CD4-positive, alpha-beta T cell treated with Interferon alpha-2 for 1 hour (primary cell): ENCODE measurements at places on chromosomes 4 and X.

GRCh38 chr4:37745946-37746345, 59.8 kb upstream of the RELL1 start:
- no peak for DNase-seq

- DNase-seq: no peak
Observed at GRCh38 chr4:168908093-168908492, 102.0 kb downstream of the CBR4 start.

GRCh38 chr4:38109896-38110295, 149.7 kb downstream of the PTTG2 start:
- DNase-seq: no peak

DNA sequence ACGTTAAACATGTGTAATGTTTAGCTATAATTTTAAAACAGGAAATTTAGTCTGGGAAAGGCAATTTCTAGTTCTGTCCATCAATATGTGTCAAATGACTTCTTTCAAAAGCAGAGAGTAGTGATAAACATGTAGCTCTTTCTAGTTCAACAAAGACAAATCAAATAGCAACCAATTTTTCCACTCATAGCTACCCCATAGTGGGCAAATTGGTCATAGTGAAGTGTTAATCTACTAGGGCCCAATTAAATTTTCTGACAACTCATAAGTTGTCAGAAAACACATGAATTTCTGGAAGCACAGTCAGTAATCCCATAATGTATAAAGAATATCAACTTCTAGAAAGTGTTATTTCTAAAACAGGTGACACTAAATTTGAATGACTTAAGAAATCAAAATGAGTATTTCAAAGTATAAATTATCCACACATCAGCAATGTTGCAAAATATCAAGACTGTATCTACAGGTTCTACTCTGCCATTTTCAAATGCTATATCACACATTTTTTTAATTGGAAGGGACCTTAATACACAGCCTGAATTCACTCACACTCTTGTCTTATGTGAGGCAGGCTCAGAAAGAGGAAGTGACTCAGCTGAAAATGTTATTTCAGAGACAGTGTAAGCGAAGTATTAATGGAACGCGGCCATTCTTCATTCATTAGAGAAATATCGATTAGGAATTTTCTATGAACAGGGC, 7.7 kb downstream of the OCIAD2 start:
- DNase-seq: no peak

DNA sequence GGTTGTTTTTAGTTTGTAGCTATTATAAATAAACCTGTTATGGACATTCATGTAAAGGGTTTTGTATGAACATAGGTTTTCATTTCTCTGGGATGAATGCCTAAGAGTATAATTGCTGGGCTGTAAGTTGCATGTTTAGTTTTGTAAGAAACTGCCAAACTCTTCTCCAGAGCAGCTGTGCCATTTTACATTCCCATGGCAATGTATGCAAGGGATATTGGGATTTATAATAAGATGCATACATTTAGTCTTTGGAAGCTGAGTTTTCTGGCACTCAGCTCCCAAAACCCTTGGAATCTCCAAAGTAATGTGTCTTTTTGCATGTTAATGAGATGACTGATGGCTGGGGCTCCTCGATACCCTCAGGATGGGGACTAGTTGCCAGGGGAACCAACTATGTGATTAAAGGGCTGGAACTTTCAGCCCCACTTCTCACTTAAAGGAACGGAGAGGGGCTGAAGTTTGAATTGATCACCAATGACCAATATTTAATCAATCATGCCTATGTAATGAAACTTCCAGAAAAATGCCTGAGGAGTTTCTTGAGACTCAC, 44.0 kb downstream of the SERTM2 start:
- no peak for DNase-seq

- no peak for DNase-seq
Observed at GRCh38 chrX:134604701-134605311, 53.5 kb downstream of the PLAC1 start.

DNA sequence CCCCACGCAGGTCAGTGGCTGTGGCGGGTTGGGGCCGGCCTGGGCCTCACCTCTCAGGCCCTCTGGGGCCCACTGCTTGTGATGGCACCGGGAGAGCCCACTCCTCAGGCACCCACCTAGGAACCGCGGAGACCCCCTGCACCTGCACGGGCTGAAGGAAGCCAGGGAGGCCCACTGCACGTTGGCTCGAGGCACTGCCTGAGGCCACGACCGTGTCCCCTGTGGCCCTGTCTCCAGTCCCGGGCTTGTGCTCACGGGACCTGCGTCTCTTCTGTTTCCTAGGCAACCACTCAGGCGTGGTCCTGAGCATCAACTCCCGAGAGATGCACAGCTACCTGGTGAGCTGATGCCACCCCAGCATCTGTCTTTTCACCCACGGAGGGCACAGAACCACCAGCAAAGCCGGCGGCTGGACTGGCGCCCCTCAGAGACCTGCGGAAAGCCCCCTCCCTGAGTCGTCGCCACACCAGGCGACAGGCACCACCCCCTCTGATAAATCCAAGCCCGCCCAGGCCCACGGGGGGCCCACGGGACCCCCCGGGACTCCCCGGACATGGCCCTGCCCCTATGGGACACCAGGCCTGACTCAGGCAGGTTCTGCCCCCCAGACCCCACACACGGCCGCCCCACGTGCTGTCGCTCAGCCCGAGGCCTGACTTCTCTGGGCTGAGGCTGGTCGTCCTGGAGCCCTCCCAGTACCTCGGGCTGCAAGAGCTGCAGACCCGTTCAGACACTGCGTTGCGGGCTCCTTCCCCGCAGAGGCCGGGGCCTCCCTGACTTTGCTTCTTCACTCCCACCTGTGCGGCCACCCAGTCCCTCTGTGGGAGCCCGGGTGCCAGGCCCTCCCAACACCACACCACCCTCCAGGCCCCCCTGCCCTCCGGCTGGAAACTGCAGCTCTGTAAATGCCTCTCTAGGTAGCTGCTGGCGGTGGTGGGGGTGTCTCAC, 199.5 kb downstream of the AFAP1 start:
- DNase-seq: no peak

- no peak for DNase-seq
Observed at GRCh38 chr4:124201636-124202035, 510.9 kb downstream of the ANKRD50 start.

GRCh38 chrX:78747489-78747888, at the start of gene LPAR4:
Gene LPAR4 (plus strand): TSS chrX:78747720. CDS start chrX:78754870, 7,150 bp downstream.
- no peak for DNase-seq

DNA sequence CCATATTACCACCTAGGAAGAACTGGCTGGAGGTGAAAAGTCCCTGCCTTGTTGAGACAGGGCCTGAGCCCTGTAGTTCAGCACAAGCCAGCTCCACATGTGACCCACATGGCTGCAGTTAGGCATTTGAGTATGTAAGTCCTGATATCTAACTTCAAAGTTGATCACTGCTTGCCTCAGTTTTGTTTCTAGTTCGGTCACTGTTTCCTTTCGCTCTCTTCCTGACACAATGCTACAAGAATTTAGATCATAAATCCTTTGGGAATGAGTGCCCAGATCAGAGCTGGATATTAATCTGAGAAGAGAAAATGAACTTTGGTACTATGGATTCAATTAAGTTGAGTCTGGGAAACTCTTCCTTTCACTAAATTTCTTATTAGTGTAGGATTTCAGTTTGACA, 48.4 kb downstream of the AKAP4 start:
- DNase-seq: no peak

DNA sequence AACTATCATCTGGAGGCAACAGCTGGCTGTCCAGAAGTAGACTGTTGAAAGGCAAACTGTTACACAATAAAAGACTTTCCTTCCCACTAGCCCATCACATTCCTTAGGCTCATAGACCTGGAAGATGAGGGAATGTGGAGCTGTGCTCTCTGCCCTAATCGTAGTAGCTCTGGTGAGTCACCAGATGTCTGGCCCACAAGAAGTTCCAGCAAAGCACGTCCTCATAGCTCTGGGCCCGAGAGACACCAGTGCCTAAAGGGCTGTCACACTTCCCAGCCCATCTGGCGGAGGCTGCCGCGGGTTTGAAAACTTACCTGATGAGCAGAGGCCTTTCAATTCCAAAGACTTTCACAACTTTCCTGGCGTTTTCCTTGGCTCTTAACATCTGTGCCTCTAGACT, 81.7 kb upstream of the STOX2 start:
- no peak for DNase-seq

- no peak for DNase-seq
Observed at GRCh38 chrX:41688835-41689234, at the start of gene GPR34. Gene GPR34 (plus strand): TSS chrX:41688973. CDS start chrX:41695634, 6,661 bp downstream.

DNA sequence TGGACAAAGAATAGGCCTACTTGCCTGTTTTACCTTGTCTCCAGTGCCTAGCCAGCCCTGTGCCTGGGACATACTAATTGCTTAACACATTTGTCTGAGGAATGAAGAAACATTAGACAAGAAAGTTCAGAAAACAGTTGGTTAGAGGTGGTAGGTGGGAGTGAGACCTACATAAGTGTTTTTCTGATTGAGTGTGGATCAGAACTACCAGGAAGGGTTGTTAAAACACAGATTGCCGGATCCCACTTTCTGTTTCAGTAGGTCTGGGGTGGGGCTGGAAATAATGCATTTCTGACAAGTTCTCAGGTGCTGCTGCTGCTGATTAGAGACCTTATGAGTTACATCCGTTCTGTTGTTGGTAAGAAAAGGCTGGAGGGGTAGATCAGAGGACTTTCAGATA, 5.7 kb upstream of the JADE1 start:
- no peak for DNase-seq

- DNase-seq: no peak
Observed at GRCh38 chr4:66558651-66559050, 888.4 kb upstream of the EPHA5 start.

GRCh38 chr4:6126971-6127745, 73.2 kb downstream of the JAKMIP1 start:
- DNase-seq: no peak

GRCh38 chr4:52588771-52589591, 70.1 kb downstream of the USP46 start:
- DNase-seq: no peak

DNA sequence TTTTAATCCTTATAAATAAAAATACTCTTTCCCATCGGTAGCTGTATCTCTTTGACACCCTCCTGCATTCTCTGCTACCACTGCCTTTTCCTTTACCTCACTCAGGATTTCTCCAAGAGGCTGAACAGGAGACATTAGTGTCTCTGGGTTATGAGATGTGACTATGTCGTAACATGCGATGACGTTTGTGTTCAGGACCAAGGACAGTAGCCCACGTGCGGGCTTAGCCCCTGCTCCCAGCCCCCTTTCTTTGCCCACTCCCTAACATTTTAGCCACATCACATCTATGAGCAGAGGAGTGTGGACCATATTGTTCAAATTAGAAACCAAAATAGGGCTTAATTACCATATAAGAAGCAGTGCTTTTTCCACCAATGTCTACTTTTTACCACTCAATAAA, 369.3 kb downstream of the FBXW7 start:
- DNase-seq: no peak

- no peak for DNase-seq
Observed at GRCh38 chrX:65841263-65841662, 173.8 kb downstream of the MSN start.

- DNase-seq: peak; percentile 25
Observed at GRCh38 chrX:139766545-139766983, 58.6 kb upstream of the MCF2 start.

GRCh38 chrX:113408843-113409242, 568.2 kb upstream of the AMOT start:
- DNase-seq: no peak

DNA sequence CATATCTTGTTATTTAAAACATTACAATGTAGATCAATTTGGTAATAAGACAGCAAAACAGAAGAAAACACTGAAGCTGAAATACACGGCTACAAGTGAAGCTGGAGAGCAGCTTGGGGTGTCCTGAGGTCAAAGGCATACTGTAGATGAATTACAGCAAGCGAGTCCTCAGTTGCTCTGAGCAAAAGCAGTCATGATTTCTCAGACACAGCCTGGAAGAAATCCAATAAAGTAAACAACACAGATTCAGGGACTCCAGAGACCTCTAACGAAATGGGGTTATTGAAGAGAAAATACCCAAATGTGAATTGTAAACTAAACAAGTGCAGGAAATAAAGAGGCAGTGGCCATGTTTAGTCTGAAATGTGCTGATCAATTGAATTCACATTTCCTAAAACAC, 324.4 kb downstream of the CAMK2D start:
- DNase-seq: no peak

- no peak for DNase-seq
Observed at GRCh38 chrX:151977923-151978322, 3.4 kb upstream of the GABRE start.

DNA sequence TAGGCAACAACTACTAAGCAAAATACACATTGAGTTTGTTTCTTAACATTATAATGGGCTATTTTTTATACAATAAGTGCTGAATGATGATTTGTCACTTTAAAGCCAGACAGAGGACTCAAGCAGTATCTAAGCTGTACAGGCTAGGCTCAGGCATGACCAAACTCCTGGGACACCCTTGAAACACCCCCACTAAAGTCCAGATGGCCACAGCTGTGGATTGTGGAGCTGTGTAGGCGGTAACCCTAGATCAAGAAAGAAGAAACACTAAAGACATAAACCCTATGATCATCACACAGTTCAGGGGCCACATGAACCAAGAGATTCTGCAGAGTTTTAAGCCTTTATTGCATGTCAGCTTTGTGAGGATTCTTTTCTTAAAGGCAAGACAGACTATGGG, 25.1 kb downstream of the TAB3 start:
- DNase-seq: no peak

- no peak for DNase-seq
Observed at GRCh38 chr4:142607976-142608375, 238.1 kb downstream of the INPP4B start.

DNA sequence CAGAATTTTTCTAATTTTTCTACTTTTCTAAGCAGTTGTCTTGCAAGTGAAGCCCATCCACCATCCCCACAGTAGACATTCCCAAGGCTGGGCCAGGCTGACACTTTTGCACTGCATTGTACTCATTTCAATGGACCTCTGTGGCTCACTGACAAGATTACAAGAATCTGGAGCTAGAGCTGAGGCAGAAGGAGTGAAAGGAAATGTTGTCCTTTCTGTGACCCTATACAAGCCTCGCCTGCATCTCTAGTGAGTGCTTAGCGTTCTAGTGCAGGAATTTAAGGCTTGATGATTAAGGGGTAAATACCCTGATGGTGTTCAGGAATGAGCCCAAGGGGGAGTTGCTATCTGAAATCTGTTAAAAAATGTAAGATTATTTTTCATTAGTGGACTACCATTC, 6.3 kb downstream of the MAGED1 start:
- no peak for DNase-seq

- DNase-seq: no peak
Observed at GRCh38 chrX:150451953-150452352, 88.8 kb downstream of the MAMLD1 start.

DNA sequence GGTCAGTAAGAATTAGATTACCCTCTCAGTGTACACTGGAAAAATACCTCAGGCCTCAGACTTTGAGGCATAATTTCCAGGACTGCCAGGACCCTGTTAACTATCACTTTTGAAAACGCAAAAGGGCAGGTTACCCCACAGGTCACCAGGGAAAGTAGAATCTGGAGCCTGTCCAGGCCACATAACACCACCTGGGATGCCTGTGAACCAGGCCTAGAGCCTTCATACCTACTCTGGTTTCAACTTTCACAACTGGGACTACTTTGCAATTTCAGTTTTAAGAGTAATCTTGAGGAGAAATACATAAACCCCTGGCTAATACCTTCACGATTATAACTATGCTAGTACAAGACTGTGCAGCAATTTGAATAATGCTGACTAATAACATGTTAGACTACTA, 132.4 kb downstream of the HHIP start:
- no peak for DNase-seq

GRCh38 chrX:107940095-107940494, 42.1 kb downstream of the TEX13B start:
- no peak for DNase-seq

GRCh38 chrX:124605511-124605910, 259.1 kb downstream of the SH2D1A start:
- no peak for DNase-seq

GRCh38 chrX:153674219-153674851, 722 bp upstream of the PNCK start:
- no peak for DNase-seq
